ENCODE measurements at places on chromosomes 7 and 10.

GRCh38 chr7:12800486-12800885 lies 113.1 kb downstream of the ARL4A start:
- DNase-seq = no peak

- no peak for DNase-seq
Measured at GRCh38 chr10:113569576-113569975, 16.7 kb downstream of the HABP2 start.

DNA sequence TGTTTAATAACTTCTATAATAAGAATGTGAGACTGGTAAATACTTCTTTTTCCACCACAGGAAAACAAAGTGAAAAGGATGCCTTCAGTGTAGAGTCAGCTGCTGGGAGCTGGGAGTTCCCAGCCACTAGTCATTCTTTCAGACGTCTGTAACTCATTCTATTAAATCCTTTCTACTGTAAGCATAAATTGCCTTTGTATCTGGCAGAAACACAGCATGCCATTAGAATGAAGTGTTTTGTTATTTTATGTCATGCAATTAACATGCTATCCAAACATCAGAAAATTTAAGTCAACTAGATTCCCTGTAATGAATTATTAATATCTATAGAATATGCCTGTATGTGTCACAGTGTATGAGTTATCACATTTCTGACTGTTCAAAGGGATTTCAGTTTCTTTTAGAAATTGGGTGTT lies 14.3 kb downstream of the BPGM start:
- no peak for DNase-seq

- no peak for DNase-seq
Measured at GRCh38 chr10:13651969-13652720, 65.4 kb downstream of the PRPF18 start.

GRCh38 chr7:41504214-41504980 lies 198.5 kb downstream of the INHBA start:
- no peak for DNase-seq

- DNase-seq = no peak
Measured at GRCh38 chr10:37488792-37489657, 363.6 kb downstream of the ANKRD30A start.

DNA sequence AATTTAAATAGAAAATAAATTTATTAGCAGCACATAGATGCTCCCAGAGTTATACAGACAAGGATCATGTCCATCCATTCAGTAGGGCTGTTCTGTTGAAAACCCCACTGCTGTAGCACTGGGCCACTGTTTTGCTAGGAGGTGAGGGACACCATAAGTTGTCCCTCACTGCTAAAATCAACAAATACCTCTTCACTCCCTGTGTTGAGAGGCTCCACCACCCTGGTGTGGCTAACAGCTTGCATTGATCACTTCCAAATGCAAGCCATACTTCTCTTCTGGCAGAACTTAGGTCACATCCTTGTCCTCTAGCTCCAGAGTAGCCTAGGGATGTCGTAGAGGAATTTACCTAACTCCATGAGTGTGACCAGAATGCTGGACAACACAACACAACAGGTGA lies 55.4 kb downstream of the MDFIC start:
- DNase-seq = no peak

GRCh38 chr7:70694434-70694970 lies 437.4 kb upstream of the GALNT17 start:
- DNase-seq = no peak

GRCh38 chr7:21103426-21104123 lies 316.9 kb upstream of the SP8 start:
- no peak for DNase-seq

Measured in NCI-H510A (cell line).